Activated T-helper 1 cell treated with anti-CD3 and anti-CD28 coated beads, Interleukin-12 subunit alpha, Interleukin-12 subunit beta, Interleukin-2, Interleukin-4 antibody, amounts not matched to agents 30 ng/mL and 10 ng/mL and 1 ng/mL, durations not matched to agents 14 hours and 24 hours and 36 hours (primary cell): ENCODE measurements at places on chromosomes 7 and 10. TPM values are rescaled to one million over a fixed set of nuclear protein-coding genes. Genes with fewer than 3 reads are reported as not detected.

Gene IL2RA
- total RNA-seq, result 1,237 and 1,254 TPM in 2 replicates

Gene DPYSL4
- total RNA-seq, result 24.1 and 24.7 TPM in 2 replicates

Gene CPXM2
- not detected in 2 replicates for total RNA-seq

Gene SH2D4B
- total RNA-seq, result 0.18 and 0.20 TPM in 2 replicates

Gene OIT3
- not detected in 2 replicates for total RNA-seq

Gene LIPF
- total RNA-seq, result not detected in 2 replicates

Gene CDK14
- total RNA-seq, result 1.6 and 1.9 TPM in 2 replicates

Gene CCDC146
- 1.2 and 2.1 TPM in 2 replicates for total RNA-seq

Gene NEUROD6
- total RNA-seq, result not detected in 2 replicates
